T47D (cell line): ENCODE measurements at places on chromosomes 6 and 20.

DNA sequence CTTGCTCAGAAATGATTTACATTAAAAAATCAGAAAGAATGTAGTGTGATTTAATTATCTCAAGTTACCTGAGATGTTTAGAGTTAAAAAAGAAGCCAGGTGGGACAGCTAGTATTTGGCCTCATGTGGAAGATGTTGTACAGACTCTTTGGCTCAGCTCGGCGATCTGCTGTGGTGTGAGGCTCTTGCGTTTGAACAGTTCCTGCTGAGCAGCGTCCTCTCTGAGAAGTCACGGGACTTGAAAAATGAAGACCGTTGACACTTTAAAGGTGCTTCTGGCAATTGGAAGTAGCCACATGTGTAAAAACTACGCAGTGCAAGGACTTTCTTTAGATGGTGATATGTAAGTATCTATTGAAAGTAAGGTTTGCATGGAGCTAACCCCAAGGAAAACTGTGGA, 169.0 kb downstream of the BACH2 start:
- DNase-seq = no peak

DNA sequence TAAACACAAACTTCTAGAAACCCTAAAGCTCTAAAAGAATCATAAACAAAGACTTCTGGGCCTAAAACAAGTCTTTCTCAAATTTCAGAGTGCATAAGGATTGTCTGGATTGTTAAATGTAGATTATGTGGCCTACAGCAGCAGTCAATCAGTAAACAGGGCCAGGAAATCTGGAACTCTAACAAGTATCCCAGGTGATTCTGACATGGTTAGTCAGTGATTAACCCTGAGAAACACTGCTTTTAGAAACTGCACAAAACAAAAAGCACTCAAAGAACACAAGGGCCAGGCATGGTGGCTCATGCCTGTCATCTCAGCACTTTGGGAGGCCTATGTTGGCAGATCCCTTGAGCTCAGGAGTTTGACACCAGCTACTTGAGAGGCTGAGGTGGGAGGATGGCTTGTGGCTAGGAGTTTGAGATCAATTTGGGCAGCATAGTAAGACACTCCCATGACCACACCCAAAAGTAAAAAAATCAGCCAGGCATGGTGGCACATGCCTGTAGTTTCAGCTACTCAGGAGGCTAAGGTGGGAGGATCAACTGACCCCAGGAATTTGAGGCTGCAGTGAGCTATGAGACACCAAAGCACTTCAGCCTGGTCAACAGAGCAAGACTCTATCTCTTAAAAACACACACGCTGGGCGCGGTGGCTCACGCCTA, 5.9 kb downstream of the MED20 start:
- no peak for DNase-seq

DNA sequence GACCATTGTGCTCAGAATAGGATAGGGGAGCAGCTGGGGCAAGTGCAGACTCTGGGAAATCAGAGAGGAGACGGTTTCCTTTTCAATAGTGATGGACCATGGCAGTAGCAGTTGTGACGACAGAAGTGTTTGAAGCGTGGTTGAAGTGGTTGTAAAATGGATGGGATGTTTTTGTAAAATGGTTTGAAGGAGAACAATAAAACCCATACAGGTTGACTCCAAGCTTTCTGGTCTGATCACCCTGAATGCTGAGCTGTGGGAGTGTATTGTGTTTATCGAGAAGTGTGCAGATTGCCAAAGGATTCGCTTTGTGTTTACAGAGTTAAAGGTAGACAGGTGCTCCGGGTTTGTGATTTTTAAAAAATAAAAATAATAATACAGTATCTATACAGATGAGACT, 255.2 kb upstream of the SULF2 start:
- DNase-seq = no peak

GRCh38 chr6:24223115-24223919, 97.3 kb downstream of the NRSN1 start:
- no peak for DNase-seq

- peak; percentile 14 for DNase-seq
These were observed 168.2 kb downstream of the SMOC2 start for GRCh38 chr6:168609026-168609685.

- no peak for DNase-seq
These were observed 89.9 kb downstream of the PSMB1 start for GRCh38 chr6:170463101-170463721.

GRCh38 chr6:68007717-68008116, 627.4 kb upstream of the ADGRB3 start:
- no peak for DNase-seq

DNA sequence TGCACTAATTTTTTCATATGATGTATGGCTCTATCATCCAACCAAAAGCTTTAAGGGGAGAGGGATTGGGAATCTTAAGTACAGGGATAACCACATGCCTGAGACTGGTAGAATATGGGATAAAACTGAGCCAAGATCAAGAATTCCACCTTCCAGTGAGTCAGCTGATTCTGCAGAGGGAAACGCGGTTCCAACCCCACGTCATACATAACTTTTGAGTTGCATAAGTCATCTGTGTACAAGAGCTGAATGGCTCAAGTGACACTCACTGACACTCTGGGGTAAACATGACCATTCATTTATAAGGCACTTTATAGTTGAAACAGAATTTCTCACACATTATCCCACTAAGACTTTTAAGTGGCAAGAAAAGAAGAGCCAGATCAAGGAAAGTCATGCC, 16.4 kb downstream of the TRIM27 start:
- DNase-seq = no peak

- no peak for DNase-seq
These were observed 103.4 kb upstream of the AHI1 start for GRCh38 chr6:135600931-135601330.

- no peak for DNase-seq
These were observed 22.7 kb upstream of the MLN start for GRCh38 chr6:33826537-33826936.

GRCh38 chr6:27312146-27312949, at the start of gene POM121L2:
TSS of gene POM121L2 (minus strand) at chr6:27312273. CDS start at chr6:27312170, 103 bp downstream.
- peak; percentile 48 for DNase-seq
